Bronchus fibroblast of lung (primary cell): ENCODE measurements at places on chromosomes 3 and 15. TPM values are rescaled to one million over a fixed set of nuclear protein-coding genes. Genes with fewer than 3 reads are reported as not detected.

Gene OR4F15
- not detected in 2 replicates for total RNA-seq

Gene C3orf70
- total RNA-seq = 0.50 and 0.74 TPM in 2 replicates

Gene CASR
- not detected in 2 replicates for total RNA-seq

Gene LINGO1
- under 0.01 TPM in 1 of 2 replicates, not detected in the other for total RNA-seq

Gene C3orf20
- not detected in 2 replicates for total RNA-seq

Gene CLRN1
- total RNA-seq = not detected in 2 replicates

Gene ANO10
- total RNA-seq = 29.3 and 31.9 TPM in 2 replicates

Gene PARP16
- 5.1 and 7.1 TPM in 2 replicates for total RNA-seq

Gene PROK2
- total RNA-seq = not detected in 2 replicates
